ENCODE measurements at places on chromosomes 4 and X.

DNA sequence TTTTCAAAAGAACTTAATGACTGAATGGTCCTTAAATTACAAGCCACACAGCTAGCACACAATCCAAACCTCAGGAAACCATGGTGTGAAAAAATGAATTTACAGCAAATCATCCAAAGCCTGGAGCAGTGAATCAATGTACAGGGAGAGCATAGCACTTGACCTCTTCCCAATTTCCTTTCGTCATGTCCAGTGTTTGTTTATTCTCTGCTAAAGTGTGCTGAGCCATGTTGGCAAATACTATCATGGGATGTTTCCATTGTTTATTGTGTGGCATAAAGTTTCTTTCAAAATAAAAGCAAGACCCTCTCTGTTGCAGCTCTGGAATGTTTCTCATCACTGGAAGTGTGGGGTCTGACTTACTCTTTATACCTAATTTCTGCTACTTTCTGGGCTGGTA is 25.4 kb upstream of the FAM47B start:
- no peak for DNase-seq

- no peak for DNase-seq
Measured at GRCh38 chr4:57442831-57443291, 332.7 kb upstream of the IGFBP7 start.

GRCh38 chr4:87489678-87490077 is 39.5 kb downstream of the SPARCL1 start:
- no peak for DNase-seq

- DNase-seq = no peak
Measured at GRCh38 chr4:136881666-136882065, 650.6 kb downstream of the PCDH18 start.

GRCh38 chrX:15745179-15745578 is 7.1 kb downstream of the CA5B start:
- DNase-seq = no peak
